ENCODE measurements at places on chromosomes 1 and 21. TPM values are rescaled to one million over a fixed set of nuclear protein-coding genes. Genes with fewer than 3 reads are reported as not detected.

GRCh38 chr1:217563179-217563578 is 67.7 kb downstream of the GPATCH2 start:
- no peak for DNase-seq

COL8A2 gene
- 11.1 TPM for total RNA-seq

SERPINC1 gene
- not detected for total RNA-seq

IFNLR1 gene
- total RNA-seq = 3.9 TPM

DNA sequence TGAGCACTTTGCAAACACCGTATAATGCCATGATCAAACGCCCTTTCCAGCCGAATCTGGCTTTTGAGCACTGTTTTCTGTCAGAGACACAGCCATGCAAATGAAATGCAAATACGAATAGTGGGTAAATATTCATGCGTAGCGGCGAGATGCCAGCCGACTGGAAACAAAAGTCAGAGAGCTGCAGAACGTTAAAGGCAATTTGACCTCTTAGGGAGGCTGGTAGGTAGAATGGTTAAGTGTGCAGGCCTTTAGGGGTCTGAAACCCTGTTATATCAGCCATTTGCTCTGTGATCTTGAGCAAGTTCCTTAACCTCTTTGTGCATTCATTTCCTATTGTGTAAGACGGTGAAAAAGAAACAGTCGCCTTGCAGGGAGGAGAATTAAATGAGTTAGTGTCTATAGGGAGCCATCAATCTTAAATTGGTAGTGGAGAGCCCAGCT is 6.5 kb upstream of the SDHB start:
- DNase-seq = no peak

GRCh38 chr1:100039591-100039990 is 69.8 kb downstream of the SLC35A3 start:
- DNase-seq = no peak

PCP4 gene
- 5.4 TPM for total RNA-seq
